ENCODE measurements at places on chromosomes 11 and 22.

DNA sequence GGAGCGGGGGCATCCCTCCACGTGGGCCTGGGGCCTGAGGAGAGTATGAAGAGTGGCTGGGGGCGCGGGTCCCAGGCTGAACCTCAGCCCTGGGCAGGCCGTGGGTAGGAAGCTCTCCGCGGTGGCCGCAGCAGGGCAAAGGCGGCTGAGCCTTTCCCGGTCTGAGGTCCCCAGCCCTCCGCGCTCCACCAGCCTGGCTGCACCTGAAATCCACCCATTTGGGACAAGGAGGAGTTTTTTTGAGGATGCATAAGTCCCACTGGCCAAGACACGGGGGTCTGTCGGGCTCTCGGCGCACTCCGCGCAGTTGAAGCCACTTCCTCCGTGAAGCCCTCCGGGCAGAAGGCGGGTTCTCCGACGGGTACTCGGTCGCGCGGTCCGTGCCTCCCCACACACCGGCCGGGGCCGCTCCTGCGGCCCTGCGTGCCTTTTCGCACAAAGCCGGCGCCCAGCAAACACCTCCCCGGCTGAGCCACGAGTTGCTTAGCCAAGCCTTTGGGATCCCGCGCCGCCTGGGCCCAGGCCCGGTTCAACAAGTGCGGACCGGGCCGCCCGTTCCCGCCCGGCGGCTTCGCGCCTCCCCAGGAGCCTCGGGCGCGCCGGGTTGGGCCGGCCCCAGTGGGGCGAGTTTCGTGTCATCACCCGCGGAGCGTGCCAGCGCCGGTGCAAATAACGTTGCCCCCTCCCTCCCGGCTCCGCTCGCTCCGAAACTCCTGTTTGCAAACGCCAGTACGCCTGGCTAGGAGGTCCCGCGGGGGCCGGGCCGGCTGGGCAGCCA, 666 bp upstream of the OVOL1 start:
- DNase-seq, result no peak

GRCh38 chr22:46107089-46107664, 43.1 kb upstream of the PPARA start:
- DNase-seq, result no peak

DNA sequence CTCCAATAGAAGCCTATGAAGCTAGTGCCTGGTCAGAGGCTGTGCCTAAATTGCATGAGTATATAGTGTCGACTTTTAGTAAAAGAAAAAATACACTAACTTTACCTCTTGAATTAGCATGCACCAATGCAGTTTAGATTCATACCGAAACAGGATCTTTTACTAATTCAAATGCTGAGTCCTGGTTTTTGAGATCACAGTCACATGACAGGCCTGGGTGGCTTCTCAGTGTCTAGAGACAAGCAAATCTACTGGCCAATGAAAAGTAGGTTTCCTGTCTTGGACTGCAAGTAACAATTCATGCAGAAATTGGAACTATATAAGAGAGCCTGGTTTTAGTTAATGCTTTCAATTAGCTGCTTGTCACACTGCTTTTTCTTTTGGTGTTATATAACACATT, 7.2 kb downstream of the ARHGEF12 start:
- no peak for DNase-seq

GRCh38 chr22:28154861-28155260, 235.8 kb upstream of the PITPNB start:
- no peak for DNase-seq

DNA sequence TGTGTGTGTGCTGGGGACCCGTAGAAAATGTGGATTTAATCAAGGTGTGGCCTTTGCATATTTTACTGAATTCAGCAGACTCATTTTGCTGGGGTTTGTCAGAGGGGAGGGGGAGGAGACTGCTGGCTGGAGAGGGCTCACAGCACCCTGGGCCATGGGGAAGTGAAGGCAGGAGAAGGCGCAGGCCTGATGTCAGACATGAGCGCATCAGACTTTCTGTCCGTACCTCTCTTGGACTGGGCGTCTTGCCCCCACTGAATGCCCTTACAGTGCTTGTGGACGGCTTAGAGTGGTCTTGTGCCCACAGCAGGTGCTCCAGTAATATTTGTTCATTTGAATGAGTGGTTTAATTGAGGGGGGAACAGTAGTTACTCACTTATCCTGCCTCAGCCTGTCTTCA, 75.2 kb downstream of the TEAD1 start:
- no peak for DNase-seq

DNA sequence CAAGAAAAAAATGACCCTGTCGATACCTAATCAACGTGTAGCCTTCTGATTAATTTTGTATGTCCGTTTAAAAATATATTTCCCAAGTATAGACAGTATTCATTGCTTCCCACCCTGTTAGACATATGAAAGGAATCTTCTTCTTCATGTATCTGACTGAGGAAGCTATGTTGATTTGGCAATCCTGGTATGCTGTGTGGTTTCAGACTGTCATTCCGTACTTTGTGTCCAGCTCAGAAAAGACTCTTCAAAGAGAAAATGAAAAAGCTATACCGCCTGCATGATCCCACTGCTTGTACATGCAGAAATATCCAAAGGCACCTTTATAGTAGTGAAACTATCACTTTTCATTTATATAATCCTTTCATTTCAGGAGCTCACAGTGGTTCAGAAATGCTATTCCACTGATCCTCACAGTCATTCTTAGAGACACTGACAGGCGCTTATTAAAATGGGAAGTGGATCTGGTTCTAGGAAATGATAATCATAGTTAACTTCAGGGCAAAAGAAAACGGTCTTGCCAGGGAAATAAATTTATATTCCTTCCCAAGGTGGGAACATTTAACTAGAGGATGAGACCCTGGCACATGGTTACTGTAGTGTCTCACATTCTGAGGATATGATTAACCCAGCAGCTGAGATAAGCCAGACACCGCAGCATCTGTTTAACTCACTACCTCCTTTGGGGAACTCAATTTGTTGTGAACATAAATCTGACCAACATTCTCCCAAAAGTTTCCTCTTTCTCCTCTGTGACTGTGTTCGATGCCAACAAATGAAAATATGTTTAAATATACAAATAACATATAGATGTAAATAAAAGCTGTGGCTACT, 599.2 kb upstream of the LUZP2 start:
- no peak for DNase-seq

- DNase-seq, result no peak
These were observed 127.0 kb downstream of the MICAL2 start for GRCh38 chr11:12237381-12237784.

GRCh38 chr11:11279956-11280689, 72.9 kb downstream of the CSNK2A3 start:
- no peak for DNase-seq

DNA sequence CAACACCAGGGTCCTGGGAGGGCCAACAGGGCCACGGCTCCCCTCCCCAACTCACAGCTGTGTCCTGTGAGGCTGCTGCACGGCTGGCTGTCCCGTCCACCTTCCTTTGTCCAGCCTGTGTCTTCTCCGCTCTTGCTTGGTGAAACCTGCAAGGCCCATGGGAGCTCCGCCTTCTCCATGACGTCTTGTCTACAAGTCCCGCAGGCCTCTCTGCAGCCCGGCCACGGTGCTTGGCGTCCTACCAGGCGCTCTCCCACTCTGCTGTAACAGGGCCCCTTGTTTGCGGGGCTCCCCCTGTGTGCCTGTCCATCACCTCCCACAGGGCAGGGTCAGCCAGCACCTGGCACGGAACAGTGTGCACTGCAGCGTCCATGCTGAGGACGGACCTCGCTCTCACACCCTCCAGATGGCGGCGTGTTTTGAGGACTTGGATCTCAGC, 866.8 kb downstream of the TBC1D22A start:
- DNase-seq, result no peak

DNA sequence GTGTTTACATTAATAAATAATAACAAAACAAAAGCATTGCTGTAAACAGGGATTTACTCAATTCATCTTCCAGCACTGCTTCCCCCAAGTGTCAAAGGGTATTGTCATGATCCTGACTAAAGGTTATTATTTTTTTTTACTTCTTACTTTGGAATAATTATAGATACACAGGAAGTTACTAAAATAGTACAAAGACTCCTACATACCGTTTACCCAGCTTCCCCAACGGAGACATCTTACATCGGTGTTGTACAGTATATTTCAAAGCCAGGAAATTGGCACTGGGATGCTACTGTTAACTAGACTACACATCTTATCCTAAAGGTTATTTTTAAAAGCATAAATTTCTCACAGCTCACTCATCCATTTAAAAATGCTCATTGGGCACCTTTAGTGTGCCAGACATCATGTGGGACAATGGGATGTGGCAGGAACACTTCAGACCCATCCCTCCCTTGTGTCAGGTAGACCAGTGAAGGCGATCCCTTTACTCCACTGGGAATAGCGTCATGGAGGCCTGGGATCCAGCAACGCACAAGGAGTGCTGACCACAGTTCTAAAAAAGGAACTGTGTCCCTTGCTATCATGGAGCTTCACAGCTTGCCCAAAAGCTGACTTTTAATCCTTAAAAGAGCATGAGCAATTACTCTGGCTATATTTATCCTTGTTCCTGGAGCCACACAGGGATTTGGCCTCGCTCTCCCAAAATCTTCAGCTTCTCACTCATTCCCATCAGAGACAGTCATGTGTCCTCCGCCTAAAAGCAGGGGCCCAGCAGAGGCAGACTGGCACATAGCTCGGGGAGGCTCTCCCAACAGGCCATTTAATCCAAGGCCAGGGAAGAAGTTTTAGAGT, 3.1 kb upstream of the IRAG1 start:
- DNase-seq, result no peak

DNA sequence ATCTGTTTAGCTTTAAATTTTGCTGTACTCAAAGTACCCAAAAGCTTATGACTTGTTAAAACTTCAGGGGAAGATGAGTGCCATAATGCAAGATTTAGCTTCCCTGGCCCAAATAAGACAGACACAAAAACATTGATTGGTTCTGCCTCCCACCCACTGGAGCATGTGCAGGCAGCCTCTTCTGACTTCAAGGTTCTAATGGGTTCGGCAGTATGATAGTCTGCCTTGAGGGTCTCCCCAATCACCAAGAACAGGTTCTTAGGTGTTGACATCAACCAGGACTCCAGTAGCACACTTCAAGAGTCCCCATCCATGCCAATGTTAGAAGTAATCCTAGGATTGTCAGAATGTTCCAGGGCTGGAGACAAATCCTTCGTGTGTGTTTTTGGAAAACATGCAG, 12.5 kb downstream of the EIF4G2 start:
- DNase-seq, result no peak

DNA sequence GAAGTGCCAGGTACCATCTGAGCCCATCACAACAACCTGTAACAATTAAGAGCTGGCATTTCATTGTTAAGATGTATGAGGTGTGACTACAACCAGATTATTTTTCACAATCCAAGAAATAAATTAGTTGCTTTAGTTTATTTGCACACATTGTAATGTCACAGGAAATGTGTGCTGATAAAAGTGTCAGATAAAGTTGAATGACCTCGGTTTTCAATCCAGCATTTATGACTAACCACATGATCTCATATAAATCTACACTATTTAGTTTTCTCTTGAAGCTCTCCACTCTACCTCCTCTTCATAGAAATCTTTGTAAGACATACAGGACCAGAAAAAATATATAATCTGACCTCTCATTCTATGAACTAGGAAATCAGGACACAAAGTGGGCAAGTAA, 166.2 kb downstream of the PGR start:
- DNase-seq, result no peak

GRCh38 chr11:95138448-95138847, 48.8 kb downstream of the ENDOD1 start:
- DNase-seq, result no peak

DNA sequence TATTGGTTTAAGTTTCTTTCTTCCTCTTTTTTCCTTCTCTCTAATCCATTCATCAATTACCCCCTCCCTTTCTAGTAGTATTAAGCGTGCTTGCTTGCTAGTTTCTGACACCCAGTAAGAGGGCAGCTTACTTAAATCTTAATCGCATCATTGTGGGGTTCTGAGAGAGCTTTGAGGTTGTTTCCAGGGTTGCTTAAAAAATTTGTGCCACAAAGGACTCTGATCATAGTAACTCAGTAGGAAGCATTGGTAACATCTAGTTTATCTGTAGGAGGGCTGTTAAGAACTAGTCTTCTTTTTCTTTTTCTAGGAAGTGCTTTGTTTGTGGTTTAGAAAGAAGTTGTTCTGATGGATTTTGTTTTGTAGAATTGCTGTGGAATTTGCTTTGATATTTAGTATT, 45.3 kb downstream of the TMEM135 start:
- DNase-seq, result no peak

DNA sequence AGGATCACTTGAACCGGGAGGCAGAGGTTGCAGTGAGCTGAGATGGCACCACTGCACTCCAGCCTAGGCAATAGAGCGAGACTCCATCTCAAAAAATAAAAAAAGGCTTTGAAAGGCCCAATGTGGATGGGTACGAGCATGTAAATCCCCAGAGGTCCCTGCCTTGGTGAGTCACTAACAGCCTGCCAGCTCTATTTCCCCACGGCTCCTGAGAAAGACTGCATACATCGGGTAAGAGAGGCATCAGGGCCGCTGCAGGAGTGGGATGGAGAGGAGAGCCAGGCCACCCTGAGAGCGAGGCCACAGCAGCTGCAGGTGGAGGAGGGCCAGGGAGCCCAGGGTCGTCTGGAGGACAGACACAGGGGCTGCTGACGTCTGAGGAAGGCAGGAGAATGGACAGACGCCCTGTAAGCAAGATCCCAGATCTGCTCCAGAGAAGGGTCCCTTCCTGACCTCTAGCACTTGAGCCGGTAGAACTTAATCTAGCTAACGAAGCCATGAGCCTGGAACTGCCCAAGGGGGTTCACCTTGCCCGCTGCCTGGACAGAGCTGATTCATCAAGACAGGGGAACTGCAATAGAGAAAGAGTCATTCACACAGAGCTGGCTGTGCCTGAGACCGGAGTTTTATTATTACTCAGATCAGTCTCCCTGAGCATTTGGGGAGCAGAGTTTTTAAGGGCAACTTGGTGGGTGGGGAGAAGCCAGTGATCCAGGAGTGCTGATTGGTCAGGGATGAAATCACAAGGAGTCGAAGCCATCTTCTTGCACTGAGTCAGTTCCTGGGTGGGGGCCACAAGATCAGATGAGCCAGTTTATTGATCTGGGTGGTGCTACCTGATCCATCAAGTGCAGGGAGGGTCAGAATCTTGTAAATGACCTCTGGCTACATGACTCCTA, 5.1 kb upstream of the KRTAP5-9 start:
- no peak for DNase-seq

DNA sequence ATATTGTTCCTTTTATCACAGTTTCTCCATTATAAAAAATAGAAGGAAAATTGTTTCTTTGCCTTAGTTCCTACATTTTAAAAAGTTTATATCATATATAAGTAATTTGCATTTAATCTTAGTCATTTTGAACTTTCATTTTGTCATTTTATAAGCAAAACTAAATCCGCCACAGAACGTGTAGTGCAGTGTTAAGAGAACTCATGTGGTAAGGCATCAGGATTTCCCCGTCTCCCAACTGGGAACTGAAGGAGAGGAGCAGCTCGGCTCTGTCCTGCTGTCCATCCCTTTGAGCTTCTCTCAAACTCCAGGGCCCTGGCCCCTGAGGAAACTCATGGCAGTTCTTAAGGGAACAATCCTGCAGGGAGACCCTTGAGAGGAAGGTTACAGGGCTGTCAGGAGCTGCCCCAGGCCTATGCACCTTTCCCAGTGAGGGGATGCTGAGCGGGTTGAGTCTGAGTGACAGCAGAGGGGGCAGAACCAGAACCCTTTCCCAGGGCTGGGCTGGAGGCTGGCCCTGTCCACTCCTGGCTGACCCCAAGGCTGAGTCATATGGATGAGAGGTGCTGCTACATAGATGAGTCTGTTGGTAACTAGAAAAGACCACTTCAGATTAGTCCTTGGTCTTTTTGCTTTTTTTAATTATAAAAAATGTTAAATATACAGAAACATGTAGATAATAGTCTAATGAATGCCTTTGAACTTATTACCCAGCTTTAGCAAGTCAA, 333.1 kb downstream of the TBC1D22A start:
- DNase-seq, result no peak

- no peak for DNase-seq
These were observed 154.3 kb downstream of the ADAMTS15 start for GRCh38 chr11:130602641-130603334.

All from CD14-positive monocyte (primary cell).